Dorsolateral prefrontal cortex (tissue), 122 donors: ENCODE measurements at places on chromosomes 6 and 20. TPM values are rescaled to one million over a fixed set of nuclear protein-coding genes. Genes with fewer than 3 reads are reported as not detected.

The FAM217B gene
- total RNA-seq: 101 TPM

The RAB23 gene
- total RNA-seq: 15.8 TPM

The VSX1 gene
- 6.6 TPM for total RNA-seq

The SRMS gene
- total RNA-seq: not detected

The SEMG1 gene
- total RNA-seq: not detected

The RIMS1 gene
- total RNA-seq: 129 TPM

The FOXQ1 gene
- 6.5 TPM for total RNA-seq

The NOTCH4 gene
- total RNA-seq: 22.8 TPM

The GABRR1 gene
- total RNA-seq: not detected

The SAMD3 gene
- 3.1 TPM for total RNA-seq

The LINC00237 gene
- 2.4 TPM for total RNA-seq

The HRH3 gene
- total RNA-seq: 21.5 TPM

The ANKRD66 gene
- not detected for total RNA-seq

The TREM1 gene
- 0.52 TPM for total RNA-seq

The SALL4 gene
- total RNA-seq: 0.41 TPM

The BPIFA3 gene
- not detected for total RNA-seq

The MYCT1 gene
- 4.7 TPM for total RNA-seq

The SAMHD1 gene
- 40.1 TPM for total RNA-seq

The ANKRD60 gene
- total RNA-seq: not detected

The CLPSL2 gene
- not detected for total RNA-seq

The ADTRP gene
- 19.3 TPM for total RNA-seq
